ENCODE measurements at places on chromosomes 7 and 10.

DNA sequence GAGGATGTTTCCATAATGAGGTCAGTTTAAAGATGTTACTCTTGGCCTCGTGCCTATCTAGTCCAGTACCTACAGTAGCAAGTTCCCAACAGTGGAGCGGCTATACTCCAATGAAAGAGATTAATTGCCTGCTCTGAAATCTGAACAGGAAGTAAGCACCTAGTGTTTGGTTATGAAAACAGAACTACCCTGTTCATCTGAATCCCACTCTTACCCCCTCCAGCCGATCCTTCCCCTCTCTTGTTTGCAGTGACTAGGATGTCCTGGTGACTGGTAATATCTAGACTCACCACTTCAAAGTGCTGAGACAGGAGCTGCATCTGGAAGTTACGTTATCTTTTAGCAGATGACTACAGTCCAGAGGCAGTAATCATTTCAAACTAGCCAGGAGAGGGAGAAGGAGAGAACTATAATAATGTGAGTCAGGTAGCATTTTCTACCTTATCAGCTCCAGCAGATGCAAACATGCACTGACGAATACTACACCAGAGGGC is 666.7 kb upstream of the NRP1 start:
- H3K4me3 ChIP-seq = no peak overlapping the region
- H3K27me3 ChIP-seq = no peaks in the 10 kb centered on the region
- no peaks in the 10 kb centered on the region for H3K4me1 ChIP-seq

GRCh38 chr7:24475166-24475961 is 97.9 kb upstream of the PALS2 start:
- no peak overlapping the region for H3K27ac ChIP-seq
- H3K27me3 ChIP-seq = no peaks in the 10 kb centered on the region
- H3K36me3 ChIP-seq = no peaks in the 10 kb centered on the region
- no peak for DNase-seq

DNA sequence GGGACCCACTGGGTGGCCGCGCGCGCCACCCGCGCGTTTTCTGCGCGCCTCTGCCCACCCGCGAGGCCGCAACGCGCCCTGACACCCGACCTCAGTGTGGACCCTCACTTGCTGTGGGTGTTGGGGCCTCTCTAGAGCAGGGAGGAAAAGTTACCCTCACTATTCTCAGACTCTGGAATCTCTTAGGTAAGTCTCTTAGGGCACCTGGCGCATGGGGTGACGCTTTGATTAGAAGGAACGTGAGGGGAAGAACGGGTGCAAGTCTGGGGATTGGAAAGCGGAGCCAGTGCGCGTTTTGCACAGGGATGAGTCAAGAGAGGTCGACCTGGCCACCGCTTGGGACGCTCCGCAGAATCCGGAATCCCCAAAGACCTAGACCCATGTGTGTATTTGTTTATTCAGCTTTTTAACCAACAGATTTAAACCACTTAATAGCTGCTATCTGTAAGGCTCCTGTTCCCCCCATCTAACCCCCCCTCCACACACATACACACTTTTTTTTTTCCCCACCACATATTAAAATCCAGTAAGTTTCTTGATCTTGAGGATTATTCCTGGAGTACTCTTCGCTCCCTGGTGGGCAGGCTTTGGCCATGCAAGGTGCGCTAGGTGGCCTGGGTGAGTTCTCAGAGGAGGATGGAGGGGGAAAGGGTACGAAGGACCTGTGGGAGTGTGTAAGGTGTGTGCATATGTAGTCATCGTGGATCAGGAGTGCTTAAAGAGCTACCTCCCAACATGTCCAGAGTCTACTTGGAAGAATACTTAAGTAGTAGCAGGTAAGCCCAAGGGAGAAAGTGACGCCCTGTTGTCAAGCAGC is 169.1 kb upstream of the PPP1R3A start:
- no peak overlapping the region for H3K27ac ChIP-seq
- no peaks in the 10 kb centered on the region for H3K36me3 ChIP-seq
- no peak for DNase-seq
- H3K4me1 ChIP-seq = peaks cover 23% of the 10 kb centered on the region

DNA sequence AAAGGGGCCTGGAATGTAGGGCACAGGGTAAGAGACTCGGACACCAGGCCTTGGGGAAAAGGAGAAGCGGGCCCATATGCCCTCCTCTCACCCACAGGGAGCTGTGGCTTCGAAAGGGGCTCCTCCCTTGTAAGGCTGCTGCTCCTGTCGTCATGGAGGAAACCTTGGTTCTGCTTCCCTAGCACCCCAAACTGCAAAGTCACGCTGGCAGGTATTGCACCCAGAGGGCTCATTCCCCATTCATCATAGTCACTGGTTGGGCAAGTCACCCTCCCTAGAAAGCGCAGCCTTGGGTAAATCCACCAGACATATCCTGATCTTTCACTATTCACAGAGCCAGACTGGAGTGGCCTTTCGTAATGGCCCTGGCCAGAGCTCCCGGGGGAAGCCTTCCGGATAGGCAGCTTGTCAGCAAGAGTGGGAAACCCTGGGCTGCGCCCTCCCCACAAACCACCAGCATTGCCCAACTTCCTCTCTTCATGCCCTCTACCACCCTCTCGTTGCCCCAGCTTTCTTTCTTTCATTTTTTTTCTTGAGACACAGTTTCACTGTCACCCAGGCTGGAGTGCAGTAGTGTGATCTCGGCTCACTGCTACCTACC is 121.0 kb downstream of the HIP1 start:
- H3K36me3 ChIP-seq = no peaks in the 10 kb centered on the region
- H3K27ac ChIP-seq = no peak overlapping the region
- H3K4me1 ChIP-seq = peaks cover 10% of the 10 kb centered on the region
- H3K27me3 ChIP-seq = no peaks in the 10 kb centered on the region

DNA sequence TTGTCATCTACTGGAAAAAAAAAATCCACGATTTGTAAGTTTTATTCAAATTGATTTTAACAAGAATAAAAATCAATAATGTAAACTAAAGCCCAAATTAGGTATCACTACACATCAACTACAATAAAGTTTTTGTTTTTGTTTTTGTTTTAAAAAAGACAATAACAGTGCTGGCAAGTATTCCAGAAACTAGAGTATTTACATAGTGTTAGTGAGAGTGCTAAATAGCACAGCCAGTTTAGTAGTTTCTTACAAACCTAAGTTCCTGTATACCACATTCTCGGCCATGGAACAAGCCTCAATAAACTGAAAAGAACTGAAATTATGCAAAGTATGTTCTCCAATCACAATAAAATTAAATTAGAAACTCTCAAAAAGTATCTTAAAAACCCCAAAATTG is 8.1 kb downstream of the ARHGAP12 start:
- no peaks in the 10 kb centered on the region for H3K27me3 ChIP-seq
- no peaks in the 10 kb centered on the region for H3K36me3 ChIP-seq
- DNase-seq = no peak

DNA sequence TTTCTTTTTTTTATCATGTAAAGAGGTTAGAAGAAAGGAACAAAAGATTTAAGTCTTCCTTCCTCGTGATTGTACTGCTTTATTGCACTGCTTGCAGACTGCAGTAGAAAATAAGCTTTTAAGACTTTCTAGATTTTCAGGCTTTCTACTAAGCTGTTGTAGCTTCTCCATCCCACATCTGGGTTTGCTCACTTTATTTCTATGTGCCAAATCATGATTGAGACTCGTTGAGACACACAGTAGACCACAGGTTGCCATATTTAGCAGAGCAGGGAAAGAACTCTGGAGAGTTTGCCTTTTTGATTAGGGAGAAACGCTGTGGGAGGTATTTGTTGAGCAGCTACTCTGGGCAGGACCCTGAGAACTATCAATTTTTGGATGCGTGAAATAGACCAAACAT is 89.2 kb upstream of the BTBD16 start:
- no peak overlapping the region for H3K27ac ChIP-seq
- no peaks in the 10 kb centered on the region for H3K36me3 ChIP-seq
- no peaks in the 10 kb centered on the region for H3K4me1 ChIP-seq
- no peak for DNase-seq
- no peak overlapping the region for H3K4me3 ChIP-seq
- no peaks in the 10 kb centered on the region for H3K27me3 ChIP-seq

DNA sequence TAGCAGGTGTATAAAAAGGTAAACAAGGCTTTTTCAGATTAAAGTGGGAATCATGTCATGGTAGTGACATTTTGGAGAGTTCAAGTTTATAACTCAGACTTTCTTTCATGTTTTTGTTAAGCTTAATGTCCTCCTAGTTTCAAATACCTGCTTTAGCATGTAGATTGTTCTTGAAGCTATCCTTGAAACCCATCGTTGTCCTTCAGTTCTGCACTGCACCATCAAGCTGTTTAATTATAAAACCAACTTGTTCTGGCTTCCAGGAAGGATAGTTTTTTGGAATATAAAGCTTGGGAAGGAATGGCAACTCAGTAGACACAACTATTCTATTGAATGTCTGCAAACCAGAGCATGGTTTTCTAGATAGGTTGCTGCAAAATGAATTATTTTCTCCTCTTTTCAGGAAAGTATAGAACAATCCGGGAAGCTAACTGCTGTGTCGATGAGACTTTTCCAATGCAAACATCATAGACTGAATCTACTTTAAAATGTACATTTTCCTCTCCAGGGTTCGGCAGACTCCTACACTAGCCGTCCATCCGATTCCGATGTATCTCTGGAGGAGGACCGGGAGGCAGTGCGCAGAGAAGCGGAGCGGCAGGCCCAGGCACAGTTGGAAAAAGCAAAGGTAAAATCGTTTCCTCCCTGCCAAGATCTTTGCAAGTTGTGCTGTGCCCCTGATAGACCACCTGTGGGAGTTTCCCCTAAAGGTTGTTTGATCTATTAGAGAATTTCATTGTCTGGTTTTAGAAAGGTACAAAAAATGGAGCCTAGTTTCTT is 249.8 kb downstream of the NSUN6 start:
- H3K4me1 ChIP-seq = no peaks in the 10 kb centered on the region
- H3K36me3 ChIP-seq = no peaks in the 10 kb centered on the region
- H3K27ac ChIP-seq = no peak overlapping the region
- no peaks in the 10 kb centered on the region for H3K27me3 ChIP-seq
- no peak overlapping the region for H3K4me3 ChIP-seq

All from effector memory CD4-positive, alpha-beta T cell (primary cell).